ENCODE measurements at places on chromosomes 5 and 9.

GRCh38 chr9:4665357-4665756, 923 bp downstream of the SPATA6L start:
- no peak for DNase-seq

DNA sequence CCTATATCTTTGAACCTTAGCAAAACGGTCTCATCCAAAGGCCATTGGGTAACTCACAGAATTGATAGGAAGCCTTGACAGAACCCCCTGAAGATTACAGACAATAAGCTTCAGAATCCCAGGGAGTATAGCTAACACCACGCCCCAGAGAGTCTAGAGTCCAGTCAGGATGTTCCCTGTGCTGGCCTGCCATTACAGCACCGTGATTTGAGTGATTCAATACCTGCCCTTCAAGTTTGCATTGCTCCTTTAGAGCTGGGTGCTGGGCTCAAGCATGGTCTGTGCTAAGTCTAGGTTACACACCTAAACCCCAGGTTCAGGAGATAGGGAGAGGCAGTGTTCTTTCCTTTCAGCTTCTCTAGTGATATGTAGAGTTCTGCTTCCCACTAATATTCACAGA, 90.5 kb downstream of the RASEF start:
- DNase-seq: no peak

- no peak for DNase-seq
Observed at GRCh38 chr5:43305948-43306565, 7.2 kb downstream of the HMGCS1 start.

GRCh38 chr9:72882117-72882775, 70.6 kb downstream of the ALDH1A1 start:
- DNase-seq: no peak

DNA sequence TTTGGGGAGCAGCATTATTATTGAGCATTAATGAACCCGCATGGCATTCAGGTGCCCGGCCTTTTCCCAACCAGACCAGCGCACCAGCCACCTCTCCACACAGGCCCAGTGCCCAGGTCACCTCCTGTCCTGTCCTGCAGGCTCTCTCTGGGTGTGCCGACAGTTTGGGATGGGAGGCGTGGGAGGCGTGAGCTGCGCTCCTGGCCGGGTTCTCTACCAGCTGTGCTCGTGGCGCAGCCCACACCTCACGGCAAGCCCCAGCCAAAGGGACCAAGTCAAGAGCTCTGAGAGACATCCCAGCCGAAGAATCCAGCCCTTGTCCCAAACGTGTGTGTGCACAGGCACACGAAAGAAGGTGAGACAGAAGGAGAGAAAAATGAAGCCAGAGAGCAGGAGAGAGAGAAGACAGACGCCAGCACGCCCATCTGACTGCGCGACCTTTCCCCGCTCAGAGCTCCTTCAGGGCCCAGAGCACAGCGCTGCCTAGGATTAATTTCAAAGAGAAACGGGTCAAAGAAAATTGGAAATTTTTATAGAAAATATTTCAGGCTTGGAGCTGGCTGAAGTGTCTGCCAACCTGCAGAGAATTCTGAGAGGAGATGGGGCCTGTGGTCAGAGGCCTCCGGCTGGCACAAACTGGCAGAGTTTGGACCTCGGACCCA, 81.7 kb downstream of the ADAMTS2 start:
- DNase-seq: no peak

- DNase-seq: no peak
Observed at GRCh38 chr9:103928442-103928841, 165.7 kb upstream of the SMC2 start.

DNA sequence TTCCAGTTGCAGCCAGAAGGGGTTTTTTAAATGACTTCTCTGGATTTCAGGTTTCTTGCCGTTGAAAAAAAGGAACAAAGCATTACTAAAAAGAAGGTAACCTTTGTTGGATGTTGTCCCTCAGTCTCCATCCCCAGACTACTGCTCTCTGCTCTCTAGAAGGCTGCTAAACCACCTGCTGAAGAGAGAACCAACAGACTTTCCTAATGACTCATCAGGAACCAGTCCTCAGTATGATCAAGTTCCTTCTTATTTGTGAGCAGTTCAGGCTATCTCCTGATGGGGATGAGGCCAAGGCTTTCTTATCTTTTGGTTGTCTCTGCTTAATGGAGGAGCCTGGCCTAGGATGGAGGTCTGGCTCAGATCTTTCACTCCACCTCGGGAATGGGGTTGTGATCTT, 4.1 kb downstream of the KIF4B start:
- DNase-seq: no peak

GRCh38 chr5:127911619-127912018, 171.9 kb upstream of the SLC12A2 start:
- DNase-seq: no peak

- DNase-seq: no peak
Observed at GRCh38 chr9:123816817-123817472, 113.0 kb downstream of the DENND1A start.

- no peak for DNase-seq
Observed at GRCh38 chr5:35443803-35444595, 173.7 kb upstream of the SPEF2 start.

DNA sequence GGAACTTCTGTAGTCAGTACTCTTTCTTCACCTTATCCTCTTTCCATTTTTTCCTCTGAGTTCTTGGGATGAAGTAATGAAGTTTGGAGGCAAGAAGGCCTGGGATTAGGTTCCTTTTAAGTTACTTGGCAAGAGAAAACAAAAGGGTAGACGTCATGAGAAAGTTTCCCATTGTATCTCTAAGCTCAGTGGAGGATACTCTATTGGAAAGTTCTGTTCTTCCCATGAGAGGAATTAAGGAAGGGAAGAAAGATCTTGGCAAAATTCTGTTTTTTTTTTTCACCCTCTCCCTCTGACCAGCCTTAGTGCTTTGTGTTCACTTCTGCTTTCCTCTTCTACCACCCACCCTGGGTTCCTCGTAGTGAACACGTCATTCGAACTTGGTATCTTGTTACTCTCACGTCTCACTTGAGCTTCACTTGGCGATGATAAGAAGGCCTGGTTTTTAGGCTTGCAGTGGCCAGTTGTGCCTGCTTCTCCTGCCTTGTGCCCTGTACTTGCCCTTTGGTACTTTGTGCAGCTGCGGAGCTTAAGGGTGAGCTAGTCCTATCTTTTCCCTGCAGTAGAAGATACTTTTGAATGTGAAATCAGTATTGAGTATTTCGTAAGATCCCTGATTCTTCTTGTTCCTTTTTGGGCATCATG, 67.0 kb downstream of the ARHGAP26 start:
- no peak for DNase-seq

GRCh38 chr5:86008293-86008692, 609.4 kb upstream of the COX7C start:
- DNase-seq: no peak

DNA sequence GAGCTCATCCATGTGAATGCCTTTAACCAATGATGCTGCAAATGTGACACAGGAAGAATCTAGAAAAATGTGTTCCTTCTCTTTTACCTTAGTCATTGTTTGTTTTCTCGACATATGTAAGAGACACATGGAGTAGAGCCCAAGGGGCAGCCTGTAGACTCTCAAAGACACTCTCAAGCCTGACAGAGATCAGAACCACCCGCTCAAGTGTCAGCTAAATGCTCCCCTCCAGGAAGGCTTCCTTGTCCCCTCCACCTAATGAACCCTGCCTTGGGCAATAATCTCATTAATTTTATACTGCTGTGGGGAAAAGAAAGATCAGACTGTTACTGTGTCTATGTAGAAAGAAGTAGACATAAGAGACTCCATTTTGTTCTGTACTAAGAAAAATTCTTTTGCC, 157.4 kb downstream of the MUSK start:
- no peak for DNase-seq

Measured in cortex of kidney (tissue), 1 donor.